ENCODE measurements at places on chromosomes 11 and 22. TPM values are rescaled to one million over a fixed set of nuclear protein-coding genes. Genes with fewer than 3 reads are reported as not detected.

Gene TOMT
- total RNA-seq = not detected

Gene MEN1
- 17.4 TPM for total RNA-seq

Gene FAR1
- 85.1 TPM for total RNA-seq

Gene AQP11
- 9.1 TPM for total RNA-seq

Gene UBQLNL
- total RNA-seq = not detected

Gene SLC29A2
- 0.11 TPM for total RNA-seq

Gene ACTN3
- under 0.01 TPM for total RNA-seq

Gene ANGPTL5
- not detected for total RNA-seq

Gene GPHA2
- not detected for total RNA-seq

Gene AMPD3
- 7.2 TPM for total RNA-seq

Gene ZNF215
- total RNA-seq = 10.4 TPM

Gene RFPL2
- not detected for total RNA-seq

Gene KRTAP5-10
- not detected for total RNA-seq

Gene MN1
- under 0.01 TPM for total RNA-seq

Gene NPTXR
- 4.6 TPM for total RNA-seq

Gene PHF21B
- under 0.01 TPM for total RNA-seq

Gene ANO5
- total RNA-seq = 0.44 TPM

Gene FREY1
- 0.89 TPM for total RNA-seq

Gene HBB
- not detected for total RNA-seq

Gene ZP1
- not detected for total RNA-seq

Gene RCOR2
- total RNA-seq = 2.0 TPM

Gene SCGB1C1
- total RNA-seq = not detected

Gene LRRN4CL
- 12.2 TPM for total RNA-seq

Gene CRYBB3
- total RNA-seq = not detected

Gene C11orf87
- not detected for total RNA-seq

Gene MS4A15
- not detected for total RNA-seq

Gene PNPLA3
- total RNA-seq = 3.5 TPM

Gene MOGAT2
- not detected for total RNA-seq

Gene UBQLN3
- not detected for total RNA-seq

Gene MISFA
- total RNA-seq = 1.3 TPM

Gene ARHGAP42
- total RNA-seq = 11.5 TPM

Gene PLAAT3
- 4.2 TPM for total RNA-seq

Gene PGR
- 4.1 TPM for total RNA-seq

Gene MUC15
- total RNA-seq = not detected

Gene MMP10
- total RNA-seq = 1.2 TPM

Gene IGSF9B
- total RNA-seq = 0.50 TPM

Gene NLRP10
- 10.7 TPM for total RNA-seq

Gene MS4A12
- total RNA-seq = not detected

Gene OR4D5
- not detected for total RNA-seq

Gene SCGB1D2
- not detected for total RNA-seq

Gene PRODH
- total RNA-seq = not detected

Gene SGSM1
- under 0.01 TPM for total RNA-seq

Gene ST14
- total RNA-seq = under 0.01 TPM

Gene SERHL2
- 5.9 TPM for total RNA-seq

Gene OR6T1
- total RNA-seq = not detected

Gene WNT7B
- 0.33 TPM for total RNA-seq

Gene CHADL
- 1.4 TPM for total RNA-seq

Gene APOL1
- total RNA-seq = 9.8 TPM

Gene MIOX
- not detected for total RNA-seq

Gene OR5D18
- total RNA-seq = not detected

Gene OLFML1
- total RNA-seq = 4.2 TPM

Data from uterine smooth muscle cell (primary cell).